ENCODE measurements at places on chromosomes 1 and 21.

DNA sequence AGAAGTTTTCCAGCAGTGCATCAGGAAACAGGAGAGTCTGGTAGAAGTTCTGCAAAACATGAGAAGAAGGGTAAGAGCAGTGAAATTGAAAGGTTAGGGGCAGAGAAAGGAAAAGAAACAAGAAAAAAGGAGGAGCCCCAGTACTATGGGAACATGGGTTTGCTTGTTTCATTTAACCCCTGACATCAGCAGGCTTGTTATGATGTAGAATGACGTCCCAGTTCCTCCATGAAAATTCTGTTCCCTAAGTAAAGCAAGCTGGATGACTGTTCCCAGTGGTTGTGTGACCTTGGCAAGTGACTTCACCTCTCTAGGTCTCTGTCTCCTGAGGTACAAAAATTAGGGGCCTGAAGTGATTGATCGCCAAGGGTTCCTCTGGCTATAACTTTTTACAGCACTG, 268.7 kb upstream of the SGIP1 start:
- no peak for DNase-seq

- no peak for DNase-seq
Measured at GRCh38 chr1:187476671-187477070, 647.9 kb downstream of the PLA2G4A start.

GRCh38 chr1:246367041-246367440, 140.0 kb downstream of the SMYD3 start:
- DNase-seq: no peak

DNA sequence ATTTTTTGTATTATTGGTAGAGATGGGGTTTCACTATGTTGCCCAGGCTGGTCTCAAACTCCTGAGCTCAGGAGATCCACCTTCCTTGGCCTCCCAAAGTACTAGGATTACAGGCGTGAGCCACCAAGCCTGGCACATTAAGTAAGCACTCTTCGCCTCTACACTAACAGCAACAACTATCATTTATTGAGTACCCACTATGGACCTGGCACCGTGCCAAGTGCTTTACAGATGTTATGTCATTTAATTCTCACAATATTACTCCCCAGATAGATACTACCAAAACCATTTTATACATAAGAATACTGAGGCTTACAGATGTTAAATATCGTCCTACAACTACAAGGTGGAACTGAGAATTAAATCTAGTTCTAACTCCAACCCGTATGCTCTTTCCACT, 50.1 kb downstream of the TUT4 start:
- DNase-seq: no peak

GRCh38 chr1:19814244-19814661, 830 bp downstream of the RNF186 start:
- DNase-seq: no peak

DNA sequence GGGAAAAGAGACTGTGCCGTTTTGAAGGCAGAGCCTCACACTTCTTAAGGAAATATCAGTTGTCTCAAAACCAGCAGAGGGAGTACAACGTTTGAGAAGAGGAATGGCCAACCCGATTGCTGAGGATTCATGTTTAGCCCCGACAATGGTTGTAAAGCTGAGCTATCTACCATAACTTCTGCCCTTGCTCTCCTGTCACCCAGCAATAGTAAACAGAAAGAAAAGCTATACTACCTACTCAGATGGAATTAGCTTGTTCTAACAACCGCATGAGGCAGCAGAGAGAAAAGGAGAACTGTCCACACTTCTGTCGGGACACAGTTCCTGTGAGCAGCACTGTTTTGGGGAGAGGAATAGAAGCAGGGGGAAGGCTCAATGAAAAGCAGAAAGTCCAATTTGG, 91.2 kb downstream of the SLC45A1 start:
- DNase-seq: no peak

DNA sequence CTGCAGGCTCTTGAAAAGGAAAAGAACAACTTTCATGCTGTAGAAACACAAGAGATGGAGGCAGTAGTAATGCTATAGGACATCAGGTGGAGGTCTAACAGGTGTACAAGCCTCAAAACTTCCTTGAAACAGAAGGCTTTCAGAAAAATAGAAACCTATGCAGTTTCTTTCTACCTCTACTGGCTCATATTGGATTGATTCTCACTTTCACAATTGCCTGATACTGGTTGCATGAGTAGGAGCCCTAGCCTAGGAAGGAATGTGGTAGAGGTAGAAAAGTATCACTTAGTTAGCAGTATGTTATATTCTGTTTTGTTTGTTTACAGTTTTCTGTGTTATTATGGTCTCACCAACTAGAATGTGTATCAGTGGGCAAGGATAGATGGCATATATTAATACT, 175.4 kb upstream of the GORAB start:
- DNase-seq: no peak

DNA sequence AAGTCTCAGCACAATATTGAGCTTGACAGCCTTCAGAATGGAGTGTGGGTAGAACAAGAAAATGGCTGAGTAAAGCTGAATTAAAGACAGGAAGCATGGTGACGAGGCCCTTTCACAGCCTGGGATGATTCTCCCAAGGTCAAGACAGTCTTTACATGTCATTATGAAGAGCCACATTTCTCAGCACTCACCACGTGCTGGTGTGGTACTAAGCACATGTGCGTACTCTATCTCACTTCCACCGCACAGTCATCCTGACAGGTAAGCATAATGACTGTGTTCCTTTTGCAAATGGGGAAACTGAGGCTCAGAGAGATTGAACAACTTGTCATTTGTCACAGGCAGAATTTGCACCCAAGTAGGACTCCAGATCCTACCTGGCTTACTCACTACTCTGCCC, 92.8 kb upstream of the COA6 start:
- DNase-seq: no peak
